ENCODE measurements at places on chromosomes 12 and 14. TPM values are rescaled to one million over a fixed set of nuclear protein-coding genes. Genes with fewer than 3 reads are reported as not detected.

The RND1 gene
- total RNA-seq, result 1.2 TPM

The SLC35F4 gene
- total RNA-seq, result not detected

The AMN1 gene
- total RNA-seq, result 5.6 TPM

DNA sequence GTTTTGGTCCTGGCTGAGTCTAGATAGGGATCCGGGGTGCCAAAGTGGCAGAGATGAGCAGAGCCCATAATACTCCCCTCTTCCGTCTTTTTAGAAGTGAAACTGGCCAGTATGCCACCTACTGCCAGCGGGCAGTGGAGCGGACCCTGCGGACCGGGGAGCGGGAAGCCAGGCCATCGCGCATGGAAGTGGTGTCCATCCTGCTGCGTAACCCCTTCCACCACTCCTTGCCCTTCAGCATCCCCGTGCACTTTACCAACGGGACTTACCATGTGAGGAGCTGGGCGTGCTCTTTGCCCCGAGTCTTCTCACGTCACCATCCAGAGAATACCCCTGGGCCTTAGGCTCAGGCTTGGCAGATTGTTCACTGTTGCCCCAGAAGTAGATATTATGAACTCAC lies 21.0 kb downstream of the PIGH start:
- no peak overlapping the region for H3K27ac ChIP-seq
- H3K27me3 ChIP-seq, result no peaks in the 10 kb centered on the region
- H3K4me3 ChIP-seq, result no peak overlapping the region
- no peaks in the 10 kb centered on the region for H3K36me3 ChIP-seq
- no peak for DNase-seq
- H3K4me1 ChIP-seq, result no peaks in the 10 kb centered on the region

- H3K36me3 ChIP-seq, result no peaks in the 10 kb centered on the region
- no peaks in the 10 kb centered on the region for H3K4me1 ChIP-seq
- no peaks in the 10 kb centered on the region for H3K27me3 ChIP-seq
Measured at GRCh38 chr12:74685385-74685784, 147.8 kb downstream of the ATXN7L3B start.
